RCC 7860 (cell line): ENCODE measurements at places on chromosomes 3 and 15.

GRCh38 chr3:170719300-170719699 lies 133.4 kb upstream of the SLC7A14 start:
- DNase-seq = no peak

GRCh38 chr3:53975382-53975781 lies 83.7 kb upstream of the SELENOK start:
- DNase-seq = no peak

- no peak for DNase-seq
These were observed 26.8 kb downstream of the CMC1 start for GRCh38 chr3:28267984-28268849.

DNA sequence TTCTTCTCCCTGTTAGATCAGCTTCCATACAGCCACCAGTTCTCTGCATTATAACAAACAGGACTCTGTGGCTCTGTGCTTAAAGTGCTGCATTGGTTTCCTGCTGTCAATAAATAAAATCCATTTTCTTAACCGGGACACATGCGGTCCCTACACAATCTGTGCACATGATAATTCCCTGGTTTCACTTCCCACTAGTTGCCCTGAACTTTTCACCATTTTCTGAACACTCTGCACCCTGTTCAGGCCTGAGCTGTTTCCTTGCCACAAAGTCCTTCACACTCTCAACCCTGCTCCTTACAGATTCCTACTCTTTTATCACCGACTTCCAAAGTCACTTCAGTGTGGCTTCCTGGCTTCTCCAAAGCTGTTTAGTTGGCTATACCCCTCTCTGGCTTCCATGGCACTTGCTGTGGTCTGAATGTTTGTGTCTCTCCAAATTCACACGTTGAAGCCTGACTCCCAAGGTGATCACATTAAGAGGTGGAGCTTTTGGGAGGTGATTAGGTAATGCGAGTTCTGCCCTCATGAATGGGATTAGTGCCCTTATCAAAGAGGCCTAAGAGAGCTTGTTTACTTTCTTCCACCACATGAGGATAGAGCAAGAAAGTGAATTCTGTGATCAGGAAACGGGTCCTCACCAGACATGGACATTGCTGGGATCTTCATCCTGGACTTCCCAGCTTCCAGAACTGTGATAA lies 233.4 kb downstream of the CHST2 start:
- no peak for DNase-seq

GRCh38 chr3:112894258-112894657 lies 47.6 kb upstream of the CD200R1L start:
- DNase-seq = peak; percentile 40
